Renal cortex interstitium (tissue), 15 donors: ENCODE measurements at places on chromosomes 1 and 21.

GRCh38 chr1:101924700-101925099 lies 72.0 kb downstream of the OLFM3 start:
- no peak for DNase-seq

DNA sequence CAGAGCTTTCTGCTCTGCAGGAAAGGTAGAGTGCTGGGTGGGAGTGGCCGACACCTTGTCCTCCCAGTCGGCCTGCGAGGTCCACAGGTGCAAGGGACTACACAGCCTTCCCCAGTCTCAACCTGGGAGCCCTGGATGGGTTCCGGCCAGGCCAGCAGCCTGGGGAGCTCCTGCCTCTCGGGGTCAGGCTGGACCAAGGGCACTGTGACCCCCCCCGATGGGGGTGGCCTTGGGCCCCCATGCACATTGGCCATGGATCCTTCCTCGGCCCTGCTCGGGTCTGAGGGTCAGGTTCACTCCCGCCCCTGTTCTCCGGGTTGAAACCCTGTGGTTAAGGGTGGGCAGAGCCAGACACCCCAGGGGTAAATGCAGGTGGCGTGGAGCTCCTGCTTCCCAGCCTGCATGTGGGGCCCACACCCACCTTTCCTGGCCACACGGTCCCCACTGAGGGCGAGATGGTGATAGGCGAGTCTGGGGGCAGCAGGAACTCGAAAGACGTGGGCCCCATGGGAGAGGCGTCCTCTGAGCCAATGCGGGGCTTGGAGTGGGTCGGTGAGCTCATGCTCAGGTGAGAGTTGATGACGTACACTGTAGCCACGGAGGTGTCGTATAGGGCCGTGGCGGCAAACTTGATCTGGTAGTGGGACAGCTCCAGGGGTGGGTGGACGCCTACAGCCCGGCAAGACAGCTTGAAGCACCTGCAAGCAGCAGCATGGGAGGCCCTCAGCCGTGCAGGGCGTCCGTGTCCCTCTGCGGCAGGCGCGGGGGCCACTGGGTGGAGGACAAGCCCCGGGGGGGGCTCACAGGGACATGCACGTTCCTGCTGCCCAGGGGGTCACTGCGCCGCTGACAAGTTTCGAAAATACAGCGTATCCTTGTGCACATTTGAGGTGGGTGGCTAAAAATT lies 10.8 kb upstream of the TMEM52 start:
- DNase-seq, result no peak

GRCh38 chr1:170471398-170472053 lies 60.4 kb upstream of the GORAB start:
- DNase-seq, result no peak

DNA sequence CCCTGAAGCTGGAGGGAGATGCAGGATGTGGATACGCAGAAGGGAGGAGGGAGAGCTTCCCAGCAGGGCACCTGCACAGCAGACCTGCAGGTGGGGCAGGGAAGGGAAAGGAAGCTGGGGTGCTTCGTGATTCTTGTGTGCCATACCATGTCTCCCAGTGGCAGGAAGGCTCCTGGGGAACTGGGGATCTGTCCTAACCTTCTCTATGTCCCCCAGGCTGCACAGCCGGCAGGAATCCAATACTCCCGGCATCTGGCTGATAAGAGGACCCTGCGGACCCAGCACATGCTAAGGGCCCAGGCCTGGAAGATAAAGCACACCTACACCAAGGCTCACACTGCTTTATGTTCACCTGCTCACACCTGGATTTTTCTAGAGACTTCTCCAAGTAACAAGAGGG lies 79.4 kb downstream of the ITPKB start:
- DNase-seq, result no peak

DNA sequence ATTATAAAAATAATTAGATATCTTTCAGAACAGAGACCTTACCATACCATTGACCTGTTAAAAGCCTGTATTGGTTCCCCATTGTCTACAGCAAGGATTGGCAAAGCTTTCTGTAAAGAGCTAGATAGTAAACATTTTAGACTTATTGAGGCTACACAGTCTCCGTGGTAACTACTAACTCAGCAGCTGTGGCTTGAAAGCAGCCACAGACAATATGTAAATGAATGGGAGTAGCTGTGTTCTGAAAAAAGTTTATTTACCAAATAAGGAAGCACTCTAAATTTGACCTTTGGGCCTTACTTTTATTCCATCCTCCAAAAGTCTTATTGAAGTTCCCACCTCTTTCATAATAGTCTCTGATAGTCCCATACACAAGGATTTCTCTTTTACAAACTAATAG lies 39.7 kb downstream of the NUP210L start:
- no peak for DNase-seq

- DNase-seq, result no peak
Measured at GRCh38 chr1:89310976-89311375, 38.3 kb upstream of the GBP5 start.

- no peak for DNase-seq
Measured at GRCh38 chr1:185704181-185704580, 30.0 kb upstream of the HMCN1 start.

DNA sequence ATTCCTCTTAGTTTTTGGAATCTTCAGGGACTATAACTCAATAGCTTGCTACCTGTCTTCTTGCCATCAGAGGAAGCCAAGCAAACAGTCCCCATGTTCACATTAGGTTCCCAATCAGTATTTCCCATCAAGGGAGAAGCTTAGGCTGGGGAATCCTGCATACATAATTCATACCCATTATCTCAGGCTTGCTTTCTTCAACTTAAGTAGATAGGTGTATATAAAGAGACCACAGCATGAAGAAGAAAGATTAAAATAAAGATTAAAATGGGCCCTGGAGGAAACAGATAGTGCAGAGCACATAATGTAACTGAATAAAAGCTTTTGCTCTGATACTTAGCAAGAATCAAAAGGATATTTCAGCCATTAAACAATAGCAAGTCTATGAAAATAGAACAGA lies 29.0 kb upstream of the KCNK1 start:
- DNase-seq, result no peak

DNA sequence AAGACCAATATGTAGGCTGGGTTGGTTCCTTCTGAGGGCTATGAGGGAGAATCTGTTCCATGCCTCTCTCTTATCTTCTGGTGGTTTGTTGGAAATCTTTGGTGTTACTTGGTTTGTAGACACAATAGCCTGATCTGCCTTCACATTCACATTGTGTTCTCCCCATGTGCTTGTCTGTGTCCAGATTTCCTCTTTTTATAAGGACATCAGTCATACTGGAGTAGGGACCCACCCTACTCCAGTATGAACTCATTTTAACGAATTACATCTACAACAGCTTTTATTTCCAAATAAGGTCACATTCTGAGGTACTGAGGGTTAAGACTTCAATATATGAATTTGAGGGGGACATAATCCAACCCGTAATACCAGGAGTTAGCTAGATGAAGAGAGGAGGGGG lies 75.9 kb downstream of the DISP1 start:
- DNase-seq, result no peak

DNA sequence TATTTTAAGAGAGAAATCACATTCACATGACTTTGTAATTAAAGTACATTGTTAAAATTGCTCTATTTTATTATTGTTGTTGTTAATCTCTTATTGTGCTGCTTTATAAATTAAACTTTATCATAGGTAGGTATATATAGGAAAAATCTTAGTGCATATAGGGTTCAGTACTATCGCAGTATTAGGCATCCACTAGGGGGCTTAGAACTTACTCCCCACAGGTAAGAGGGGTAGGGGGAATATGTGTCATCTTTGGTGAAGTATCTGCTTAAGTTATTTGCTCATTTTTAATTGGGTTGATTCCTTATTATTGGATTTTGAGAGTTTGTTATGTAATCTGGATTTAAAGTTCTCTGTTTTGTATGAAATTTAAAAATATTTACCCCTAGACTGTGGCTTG lies 385.2 kb downstream of the DUSP10 start:
- DNase-seq, result no peak

DNA sequence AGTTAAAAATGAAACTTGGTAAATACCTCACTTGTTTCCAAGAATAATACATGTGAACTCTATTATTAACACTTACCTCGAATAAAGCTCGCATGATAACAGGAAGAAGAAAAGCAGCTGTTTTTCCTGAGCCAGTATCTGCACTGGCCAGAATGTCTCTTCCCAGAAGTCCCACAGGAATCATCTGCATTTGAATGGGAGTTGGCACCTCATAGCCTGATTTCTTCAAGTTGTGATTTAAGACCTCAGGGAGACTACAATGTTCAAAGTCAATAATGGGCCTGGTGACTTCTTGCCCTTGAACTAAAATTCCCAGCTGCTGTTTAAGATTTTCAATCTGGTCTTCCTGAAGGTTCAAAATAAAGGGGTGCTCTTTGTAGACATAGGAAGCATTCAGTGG lies 3.8 kb downstream of the DDX59 start:
- no peak for DNase-seq

GRCh38 chr1:108200687-108201051 lies 526 bp upstream of the SLC25A24 start:
- DNase-seq, result peak; percentile 12

- no peak for DNase-seq
Measured at GRCh38 chr1:93338387-93339146, 7.1 kb upstream of the DR1 start.

DNA sequence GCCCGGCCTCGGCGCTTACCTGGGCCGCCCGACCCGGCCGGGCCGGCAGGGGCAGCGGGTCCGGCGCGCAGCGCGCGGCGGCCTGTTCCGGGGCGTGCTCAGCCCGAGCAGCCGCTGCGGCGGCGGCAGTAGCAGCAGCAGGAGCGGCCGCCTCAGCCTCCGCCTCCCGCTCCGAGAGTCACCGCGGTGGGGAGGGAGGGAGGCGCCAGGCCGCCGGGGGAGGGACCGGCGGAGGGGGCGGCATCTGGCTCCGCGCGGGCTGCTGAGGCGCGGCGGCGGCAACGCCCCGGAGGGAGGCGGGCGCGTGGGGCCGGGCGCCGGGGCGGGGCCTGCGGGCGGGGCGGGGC lies at the start of gene CTNNBIP1:
CTNNBIP1 (minus strand) TSS at position 194 of the 347 bp plus-strand sequence. CDS start 38,205 bp downstream, outside the sequence.
- no peak for DNase-seq

- no peak for DNase-seq
Measured at GRCh38 chr1:209988706-209989105, 50.7 kb downstream of the SYT14 start.

DNA sequence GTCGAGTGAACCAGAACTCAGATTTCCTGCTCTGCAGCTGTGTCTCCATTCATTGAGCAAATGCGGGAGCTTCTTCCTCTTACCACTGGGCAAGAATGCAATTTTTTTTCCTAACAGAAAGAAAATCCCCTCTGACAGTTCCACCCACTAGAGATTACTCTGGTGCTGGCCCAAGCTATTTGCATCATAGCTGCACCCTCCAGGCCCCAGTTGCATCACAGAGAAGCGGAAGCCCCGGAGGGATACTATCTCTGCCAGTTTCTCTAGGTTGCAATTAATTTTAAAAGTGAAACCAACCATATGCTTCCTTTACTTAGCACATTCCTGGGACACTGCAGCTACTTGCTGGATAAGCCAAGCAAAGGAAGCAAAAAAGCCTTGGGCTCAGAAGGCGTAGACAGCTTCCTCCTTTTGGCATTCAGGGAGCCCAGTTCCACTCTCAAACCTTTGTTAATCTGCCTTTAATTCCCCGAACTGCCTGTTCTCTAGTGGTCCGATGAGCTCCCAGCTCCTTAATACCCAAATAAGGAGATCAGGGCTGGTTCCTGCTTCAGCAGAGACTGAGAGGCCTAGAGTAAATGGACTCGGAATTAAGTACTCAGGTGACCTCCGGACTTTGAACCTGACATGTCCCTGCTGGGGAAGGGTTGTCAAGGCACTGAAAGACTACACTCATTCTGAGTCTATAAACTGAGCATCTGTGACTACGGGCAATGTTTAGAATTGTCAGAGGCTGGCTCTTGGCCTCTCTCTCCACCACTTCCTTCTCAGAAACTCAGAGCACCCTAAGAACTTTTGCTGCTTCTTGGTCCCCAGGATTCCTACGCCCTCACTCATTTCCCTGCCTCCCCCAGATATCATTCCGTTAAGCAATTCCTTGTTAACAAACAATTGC lies 72.5 kb upstream of the TNFSF18 start:
- peak; percentile 48 for DNase-seq

- DNase-seq, result no peak
Measured at GRCh38 chr1:112877750-112878149, 78.2 kb downstream of the SLC16A1 start.

DNA sequence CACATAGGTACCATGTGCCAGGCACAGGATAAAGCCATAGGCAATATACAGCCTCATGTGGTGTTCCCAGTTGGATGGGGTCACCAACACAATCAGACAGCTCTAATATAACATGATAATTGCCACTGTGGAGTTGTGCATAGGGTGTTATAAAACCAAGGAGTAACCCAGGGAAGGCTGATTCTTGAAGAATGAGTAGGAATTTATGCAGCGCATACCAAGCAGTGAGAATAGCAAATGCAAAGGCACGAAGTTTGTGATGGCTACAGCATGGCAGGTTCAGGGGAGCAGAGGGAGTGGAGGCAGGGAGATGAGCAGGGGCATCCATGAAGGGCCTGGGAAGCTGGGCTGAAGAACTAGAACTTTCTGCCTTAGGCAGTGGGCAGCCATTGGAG lies 20.4 kb upstream of the SLC2A1 start:
- DNase-seq, result no peak

DNA sequence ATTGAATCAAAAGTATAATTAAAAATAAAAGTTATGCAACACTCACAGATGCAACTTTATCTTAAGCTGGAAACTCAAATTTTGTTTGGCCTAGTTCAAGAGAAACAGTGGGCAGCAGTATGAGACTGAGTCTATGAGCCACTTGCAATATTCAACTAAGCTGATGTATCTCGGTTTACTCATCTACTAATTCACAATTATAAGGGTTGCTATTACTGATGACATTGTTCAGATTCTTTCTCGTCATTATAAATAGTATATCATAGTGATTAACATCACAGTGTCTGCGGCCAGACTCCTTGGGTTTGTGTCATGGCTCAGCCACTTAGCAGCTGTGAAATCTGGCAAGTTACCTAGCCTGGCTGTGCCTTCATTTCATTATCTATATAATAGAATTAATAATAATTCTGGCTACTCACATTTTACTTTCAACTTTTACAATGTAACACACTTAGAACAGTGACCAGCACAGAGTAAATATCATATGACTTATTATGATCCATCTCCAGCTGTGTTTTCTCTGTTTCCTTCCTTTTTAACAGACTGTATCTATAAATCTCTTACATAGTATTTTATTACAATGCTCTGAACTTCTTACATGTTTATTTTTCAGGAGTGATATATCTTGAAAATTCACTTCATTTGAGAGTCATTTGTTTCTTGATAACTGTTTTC lies 194.3 kb upstream of the RGS18 start:
- peak; percentile 1 for DNase-seq

DNA sequence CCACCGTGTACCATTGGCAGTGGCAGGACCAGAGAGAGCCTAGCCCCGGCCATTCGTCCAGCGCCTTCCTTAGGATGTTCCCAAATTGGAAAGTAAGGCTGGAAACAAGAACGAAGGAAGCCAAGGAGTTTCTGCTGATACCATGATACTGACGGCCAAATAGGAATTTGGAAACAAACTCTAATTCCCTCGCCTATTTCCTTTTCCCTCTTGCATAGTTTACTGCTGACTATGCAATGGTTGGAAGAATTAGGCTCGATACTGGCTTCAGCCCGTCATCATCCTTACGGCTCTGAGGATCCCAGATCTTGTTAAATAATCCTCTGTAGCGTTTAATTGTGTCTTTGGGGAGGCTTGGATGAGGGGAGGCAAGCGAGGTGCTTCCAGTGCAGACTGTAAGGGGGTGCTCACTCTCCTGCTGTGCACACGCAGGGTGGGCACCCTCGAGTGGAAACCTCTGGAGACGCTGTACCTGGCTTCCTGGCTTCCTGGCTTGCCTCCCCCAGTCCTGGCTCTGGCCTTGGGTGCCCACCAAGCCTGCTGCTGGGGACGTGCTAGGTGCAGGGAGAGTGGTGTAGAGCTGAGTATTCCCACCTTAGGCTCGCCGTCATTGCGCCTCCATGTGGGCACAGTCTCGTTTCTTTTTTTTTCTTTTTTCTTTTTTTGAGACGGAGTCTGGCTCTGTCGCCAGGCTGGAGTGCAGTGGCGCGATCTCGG lies 27.4 kb upstream of the CAMTA1 start:
- no peak for DNase-seq
